ENCODE measurements at places on chromosomes 12 and 14. TPM values are rescaled to one million over a fixed set of nuclear protein-coding genes. Genes with fewer than 3 reads are reported as not detected.

ASCL4 gene
- total RNA-seq, result 0.04 TPM

LMNTD1 gene
- 0.18 TPM for total RNA-seq

TSPAN19 gene
- total RNA-seq, result 0.04 TPM

CCNB1IP1 gene
- total RNA-seq, result 76.1 TPM

TAS2R50 gene
- 1.6 TPM for total RNA-seq

ARMH4 gene
- 11.3 TPM for total RNA-seq

PPFIA2 gene
- total RNA-seq, result 3.1 TPM

SERPINA9 gene
- total RNA-seq, result not detected

GSC gene
- total RNA-seq, result 2.9 TPM

ZNF891 gene
- 1.9 TPM for total RNA-seq

AEBP2 gene
- total RNA-seq, result 28.8 TPM

PLEKHD1 gene
- 0.53 TPM for total RNA-seq

CFAP54 gene
- total RNA-seq, result 0.35 TPM

CATSPERB gene
- total RNA-seq, result 0.80 TPM

IL23A gene
- 0.18 TPM for total RNA-seq

PMEL gene
- total RNA-seq, result 0.62 TPM

PRH1 gene
- 24.7 TPM for total RNA-seq

SPRING1 gene
- 9.0 TPM for total RNA-seq

SERPINA10 gene
- not detected for total RNA-seq

RPS6KL1 gene
- 6.1 TPM for total RNA-seq

CIDEB gene
- total RNA-seq, result 13.4 TPM

DCN gene
- total RNA-seq, result 2,074 TPM

TRHDE gene
- total RNA-seq, result 2.3 TPM

CLEC6A gene
- not detected for total RNA-seq

CSRP2 gene
- 40.8 TPM for total RNA-seq

CINP gene
- 30.1 TPM for total RNA-seq

EPYC gene
- 0.04 TPM for total RNA-seq

KRT78 gene
- total RNA-seq, result not detected

ETFBKMT gene
- total RNA-seq, result 3.9 TPM

DIO3 gene
- 3.3 TPM for total RNA-seq

FOXA1 gene
- 0.09 TPM for total RNA-seq

LUM gene
- total RNA-seq, result 528 TPM

KCNA1 gene
- total RNA-seq, result 4.0 TPM

WSB2 gene
- total RNA-seq, result 55.3 TPM

MED6 gene
- total RNA-seq, result 35.9 TPM

SNW1 gene
- 46.3 TPM for total RNA-seq

PKP2 gene
- total RNA-seq, result 3.1 TPM

OTOGL gene
- total RNA-seq, result 0.40 TPM
